A549 treated with ZK216348 at 1 μM for 4 hours (cell line): ENCODE measurements at places on chromosomes 7 and 10. TPM values are rescaled to one million over a fixed set of nuclear protein-coding genes. Genes with fewer than 3 reads are reported as not detected.

Gene NME8
- total RNA-seq = not detected in 5 replicates

Gene TSPAN12
- 0.52 to 1.1 TPM (median 0.91 TPM) in 5 replicates for total RNA-seq

Gene WDR11
- total RNA-seq = 17.4 to 24.5 TPM (median 23.0 TPM) in 5 replicates

Gene LLCFC1
- not detected in 5 replicates for total RNA-seq

Gene SLC29A3
- total RNA-seq = 18.0 to 26.4 TPM (median 21.5 TPM) in 5 replicates

Gene FIGNL1
- 12.1 to 19.9 TPM (median 17.5 TPM) in 5 replicates for total RNA-seq

Gene UTF1
- total RNA-seq = not detected in 5 replicates

Gene PTPN20
- total RNA-seq = 2.8 to 5.2 TPM (median 3.9 TPM) in 5 replicates

Gene COPS6
- 143 to 198 TPM (median 176 TPM) in 5 replicates for total RNA-seq

Gene TRPV5
- total RNA-seq = not detected in 5 replicates

Gene ZNF107
- 1.3 to 3.3 TPM (median 2.6 TPM) in 5 replicates for total RNA-seq

Gene OR2A42
- total RNA-seq = not detected in 5 replicates

Gene MKX
- total RNA-seq = not detected in 5 replicates

Gene ZNF425
- 1.3 to 1.9 TPM (median 1.5 TPM) in 5 replicates for total RNA-seq

Gene ARHGAP22
- total RNA-seq = 3.1 to 4.7 TPM (median 4.0 TPM) in 5 replicates

Gene EMX2
- total RNA-seq = not detected in 5 replicates

Gene BMPER
- 5.4 to 6.4 TPM (median 5.6 TPM) in 5 replicates for total RNA-seq

Gene NKX2-3
- total RNA-seq = not detected in 5 replicates
